ENCODE measurements at places on chromosomes 11 and 22.
A peak's percentile ranks its signal among the peaks of the same experiment; 100 is the strongest.

- ATAC-seq = peak; percentile 5
Observed at GRCh38 chr11:64316672-64317324, 561 bp downstream of the TRMT112 start.

DNA sequence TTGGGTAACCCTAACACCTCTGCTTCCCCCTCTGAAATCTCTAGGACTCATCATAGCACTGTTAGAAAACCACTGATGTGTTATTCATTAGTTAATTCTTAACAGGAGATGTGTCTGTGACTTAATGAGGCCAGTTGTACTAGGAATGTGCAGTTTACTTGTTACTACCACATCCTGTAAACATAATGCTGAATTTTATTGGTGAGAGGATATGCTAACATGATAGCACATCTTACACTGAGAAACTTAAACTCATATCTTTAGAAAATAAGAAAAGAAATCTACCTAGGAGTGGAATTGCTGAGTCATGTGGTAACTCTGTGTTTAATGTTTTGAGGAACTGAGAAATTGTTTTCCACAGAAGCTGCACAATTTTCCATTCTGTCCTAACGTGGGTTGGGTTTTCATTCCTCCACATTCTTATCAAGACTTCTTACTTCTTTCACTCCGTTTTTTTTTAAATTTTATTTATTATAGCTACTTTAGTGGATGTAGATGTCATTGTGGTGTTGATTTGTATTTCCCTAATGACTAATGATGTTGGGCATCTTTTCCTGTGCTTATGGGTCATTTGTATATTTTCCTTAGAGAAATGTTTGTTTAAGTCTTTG lies 33.7 kb downstream of the RNF121 start:
- peak; percentile 93 for ATAC-seq

DNA sequence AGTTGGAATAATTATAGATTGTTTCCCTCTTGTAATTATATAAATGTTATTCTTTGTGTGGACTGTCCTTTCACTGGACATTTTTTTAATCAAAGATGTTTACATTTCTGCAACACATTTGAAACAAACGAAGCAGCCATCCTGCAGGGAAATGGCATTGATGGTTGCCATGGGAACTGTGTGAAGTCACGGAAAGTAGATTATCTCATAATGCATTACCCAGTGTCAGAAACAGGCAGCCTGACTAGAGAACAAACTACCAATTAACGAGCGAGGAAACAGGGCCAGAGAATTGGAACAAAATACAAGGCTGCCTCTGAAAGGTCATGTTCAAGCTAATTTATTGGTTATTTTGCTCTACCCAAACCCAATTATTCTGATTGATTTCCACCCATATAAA lies 96.9 kb upstream of the LARGE1 start:
- no peak for ATAC-seq

DNA sequence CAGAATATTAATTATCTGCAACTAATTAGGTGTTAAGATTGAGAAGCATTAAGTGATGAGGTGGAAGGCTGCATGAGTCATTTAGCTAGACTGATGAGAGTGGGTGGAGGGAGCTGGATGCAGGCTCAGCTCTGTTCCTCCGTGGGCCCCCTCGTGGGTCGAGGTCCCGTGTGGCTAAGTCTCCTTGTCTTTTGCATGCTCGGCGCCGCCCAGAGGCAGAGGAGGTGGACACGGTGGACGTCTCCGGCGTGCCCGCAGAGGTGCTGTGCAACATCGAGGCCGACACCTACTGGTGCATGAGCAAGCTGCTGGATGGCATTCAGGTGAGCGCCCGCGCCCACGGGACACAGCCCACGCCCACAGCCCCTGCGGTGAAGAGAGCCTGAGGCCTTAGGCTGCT lies 211.6 kb downstream of the TBC1D22A start:
- ATAC-seq = no peak

DNA sequence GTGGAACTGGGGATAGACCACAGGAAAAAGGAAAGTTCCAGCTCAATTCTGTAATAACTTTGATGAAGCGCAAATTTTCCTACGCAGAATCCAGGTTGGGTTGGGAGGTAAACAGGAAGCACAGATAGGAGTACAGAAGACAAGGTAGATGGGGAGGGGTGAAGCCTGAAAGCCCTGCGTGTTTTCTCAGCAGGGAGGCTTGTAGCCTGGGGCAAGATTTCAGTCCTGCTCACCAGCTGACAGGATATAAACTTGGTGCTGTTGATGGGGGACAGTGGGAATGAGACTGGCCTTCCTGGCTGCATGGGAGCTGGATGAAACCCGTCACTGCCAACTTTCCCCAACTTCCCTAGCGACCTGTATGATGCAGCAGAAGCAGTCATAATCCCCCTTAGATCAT lies 114.9 kb downstream of the ARHGAP32 start:
- no peak for ATAC-seq

DNA sequence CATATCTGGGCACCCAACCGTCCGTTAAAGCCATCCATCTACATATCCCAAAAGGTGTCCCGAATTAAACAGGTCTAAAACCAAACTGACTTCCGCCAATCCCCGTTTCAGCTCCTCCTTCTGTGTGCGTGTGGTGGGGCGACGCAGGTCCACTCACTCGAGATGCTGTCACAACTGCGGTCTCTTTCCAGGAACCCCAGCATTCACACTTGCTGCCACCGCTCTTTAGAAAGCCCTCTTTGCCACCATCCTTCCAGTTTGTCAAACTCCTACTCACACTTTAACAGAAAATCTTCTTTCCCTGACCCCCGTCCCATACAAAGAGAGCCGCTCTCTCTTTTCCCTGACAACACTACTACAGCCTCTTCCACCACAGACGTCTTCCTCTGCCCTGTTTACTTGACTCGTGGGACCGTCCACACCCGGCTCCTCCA lies 467 bp downstream of the ESS2 start:
- peak; percentile 40 for ATAC-seq

GRCh38 chr11:1478011-1478410 lies 8.6 kb downstream of the MOB2 start:
- ATAC-seq = no peak

GRCh38 chr11:49995565-49995964 lies 13.2 kb upstream of the OR4C12 start:
- ATAC-seq = no peak

- no peak for ATAC-seq
Observed at GRCh38 chr11:1504581-1505290, 18.2 kb upstream of the MOB2 start.

GRCh38 chr11:66617155-66617834 lies 865 bp downstream of the RBM14 start:
- no peak for ATAC-seq

- ATAC-seq = no peak
Observed at GRCh38 chr11:628056-628455, 1.1 kb upstream of the SCT start.

GRCh38 chr11:42054351-42054900 lies 595.0 kb upstream of the LRRC4C start:
- no peak for ATAC-seq

DNA sequence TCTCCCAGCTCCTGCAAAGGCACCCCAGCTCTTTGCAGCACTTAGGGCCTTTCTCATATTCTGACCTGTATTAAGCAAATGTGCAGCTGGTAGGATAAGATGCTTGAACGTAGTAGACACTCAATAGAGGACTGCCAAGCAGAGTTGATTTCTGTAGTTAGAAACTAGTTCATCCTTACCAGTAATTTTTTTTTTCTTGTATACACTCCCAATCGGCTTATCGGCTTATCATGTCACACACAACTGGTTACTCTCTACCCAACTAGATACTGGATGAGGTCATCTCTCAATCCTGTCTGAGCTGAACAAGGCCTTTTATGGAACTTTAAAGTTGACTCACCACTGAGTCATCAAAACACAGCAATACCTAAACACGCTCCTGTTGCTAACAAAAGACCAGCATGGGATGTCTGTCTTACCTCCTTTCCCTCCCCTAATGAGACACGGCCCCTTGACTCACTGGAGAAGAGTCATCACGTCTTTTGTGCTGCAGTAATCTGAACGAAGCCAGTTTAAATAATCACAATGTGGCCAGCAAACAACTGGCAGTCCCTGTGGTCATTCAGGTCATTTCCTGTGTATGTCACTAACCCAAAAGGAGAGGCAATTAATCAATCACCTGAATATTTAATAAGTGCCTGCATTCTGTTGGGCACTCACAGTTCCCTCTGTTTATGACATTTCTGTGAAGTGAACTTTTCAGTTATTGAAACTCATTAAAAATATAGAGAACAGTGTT lies 7.5 kb upstream of the WEE1 start:
- ATAC-seq = peak; percentile 96

GRCh38 chr11:69881467-69882269 lies 62.5 kb upstream of the FGF3 start:
- ATAC-seq = no peak

DNA sequence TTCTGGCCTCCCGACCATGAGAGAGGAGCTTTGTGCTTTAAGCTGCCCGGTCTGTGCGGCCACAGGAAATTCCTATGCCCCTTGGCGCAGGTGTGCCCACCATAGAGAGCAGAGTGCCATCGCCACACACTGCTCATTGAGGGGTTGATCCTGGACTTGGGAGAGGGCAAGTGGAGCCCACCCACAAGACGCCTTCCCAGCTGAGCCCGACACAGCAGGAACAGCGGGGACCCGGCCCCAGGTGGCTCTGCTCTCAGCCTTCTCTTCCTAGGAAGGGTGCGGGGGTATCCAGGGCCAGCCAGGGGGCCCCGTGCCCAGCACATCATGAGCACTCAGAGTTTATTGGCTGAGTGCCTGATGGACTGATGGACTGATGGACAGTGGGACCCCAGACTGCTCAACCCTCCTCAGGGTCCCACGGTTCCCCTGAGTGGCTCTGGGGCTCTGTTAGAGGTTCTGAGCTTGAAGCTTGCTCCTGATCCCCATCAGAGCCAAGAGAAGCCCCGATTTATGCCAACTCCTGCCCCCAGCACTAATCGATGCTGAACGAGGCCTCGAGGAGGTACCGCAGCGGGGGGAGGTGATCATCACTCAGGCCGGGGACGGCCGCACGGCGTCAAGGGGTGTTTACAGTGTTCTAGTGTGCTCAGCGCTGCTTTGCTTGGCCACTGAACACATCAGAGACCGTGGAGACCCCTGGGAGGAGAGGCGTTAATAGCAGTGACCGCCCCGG lies 13.5 kb upstream of the MRGPRD start:
- ATAC-seq = no peak

- peak; percentile 78 for ATAC-seq
Observed at GRCh38 chr11:116931206-116931953, 94.0 kb upstream of the APOA1 start.

DNA sequence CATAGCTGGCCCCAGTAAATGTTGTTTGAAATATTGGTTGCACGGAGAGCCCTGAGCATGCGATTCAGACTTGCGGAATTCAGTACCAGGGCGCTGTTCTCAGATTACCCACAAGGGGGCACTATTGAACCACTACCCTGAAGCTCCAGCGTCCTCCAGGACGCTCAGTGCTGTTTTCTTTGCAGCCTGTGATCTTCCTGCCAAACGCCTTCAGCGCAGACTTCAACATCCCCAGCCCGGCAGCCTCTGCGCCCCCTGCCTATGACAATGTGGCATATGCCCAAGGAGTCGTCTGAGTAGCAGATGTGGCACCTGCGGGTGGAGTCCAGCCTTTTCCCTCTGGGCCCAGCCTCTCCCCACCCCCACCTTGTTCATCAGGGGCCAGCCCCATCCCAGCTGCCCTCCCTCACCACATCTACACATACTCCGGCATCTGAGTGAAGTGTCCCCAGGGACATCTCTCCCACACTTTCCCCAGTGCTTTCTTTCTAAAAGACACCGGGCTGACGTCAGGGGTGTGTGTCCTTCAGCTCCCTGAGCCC lies 9.6 kb upstream of the MS4A10 start:
- ATAC-seq = peak; percentile 82

GRCh38 chr11:131762346-131763110 lies 392.1 kb downstream of the NTM start:
- ATAC-seq = no peak

- ATAC-seq = no peak
Observed at GRCh38 chr11:3085052-3085451, 27.8 kb upstream of the CARS1 start.

- peak; percentile 70 for ATAC-seq
Observed at GRCh38 chr11:2265396-2265795, 5.0 kb downstream of the ASCL2 start.

GRCh38 chr11:13324709-13325108 lies 47.1 kb downstream of the BMAL1 start:
- ATAC-seq = peak; percentile 21

DNA sequence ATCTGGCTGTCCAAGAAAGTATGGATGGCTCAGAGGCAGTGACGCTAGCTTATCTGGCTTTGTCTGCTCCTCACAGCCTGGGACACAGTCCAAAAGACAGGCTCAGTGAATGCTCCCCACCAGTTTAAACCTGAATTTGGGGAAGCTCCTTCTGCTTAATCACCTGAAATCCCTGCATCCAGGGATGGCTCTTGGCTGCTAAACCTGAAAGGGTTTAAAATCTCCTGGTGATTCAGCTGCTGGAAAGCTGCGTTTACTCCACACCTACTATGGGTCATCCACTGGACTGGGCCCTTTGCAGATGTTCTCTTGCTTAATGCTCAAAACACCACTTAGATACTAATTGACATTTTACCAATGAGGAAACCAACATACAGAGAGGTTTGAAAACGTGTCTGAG lies 302.0 kb upstream of the NARS2 start:
- ATAC-seq = no peak

GRCh38 chr11:96186806-96187205 lies 156.2 kb downstream of the MAML2 start:
- peak; percentile 22 for ATAC-seq

DNA sequence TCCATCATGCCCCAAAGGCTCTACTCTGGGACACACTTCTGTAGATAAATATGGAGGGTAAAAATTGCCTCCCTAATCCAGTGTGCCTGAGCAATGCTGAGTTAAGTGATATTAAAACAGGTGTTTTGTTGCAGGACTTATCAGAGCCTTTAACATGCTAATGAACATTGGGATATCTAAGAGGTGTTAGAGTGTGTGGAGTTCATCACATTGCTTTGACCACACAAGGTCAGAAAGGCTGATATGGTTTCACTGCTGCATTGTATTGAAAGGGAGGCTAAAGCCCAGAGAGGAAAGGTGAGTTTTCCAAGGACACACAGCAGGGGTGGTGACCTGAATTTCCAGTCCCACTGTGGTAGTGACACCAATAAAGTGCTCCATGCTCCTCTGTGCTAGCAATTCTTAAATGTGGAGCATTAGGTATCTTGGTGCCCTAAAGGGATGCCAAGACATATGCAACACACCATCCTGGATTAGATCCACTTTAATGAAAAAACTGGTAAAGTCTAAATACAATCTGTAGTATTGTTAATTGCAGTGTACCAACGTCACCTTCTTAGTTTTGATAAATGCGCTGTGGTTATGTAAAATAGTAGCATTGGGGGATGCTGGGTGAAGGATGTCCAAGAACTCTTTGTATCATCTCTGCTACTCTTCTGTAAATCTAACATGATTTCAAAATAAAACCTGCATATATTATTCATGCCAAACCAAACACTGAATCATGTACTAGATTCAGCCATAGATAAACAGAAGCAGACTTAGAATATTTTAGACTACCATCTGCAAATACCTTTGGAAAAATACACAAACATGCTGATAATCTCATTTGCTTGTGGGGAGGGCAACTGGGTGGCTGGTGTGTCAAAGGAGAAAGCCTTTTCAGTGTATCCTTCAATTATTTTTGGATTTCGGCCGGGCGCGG lies 45.8 kb downstream of the MIAT start:
- no peak for ATAC-seq

- ATAC-seq = no peak
Observed at GRCh38 chr11:12968826-12969225, 40.3 kb upstream of the RASSF10 start.

GRCh38 chr11:59218319-59218718 lies 5.6 kb upstream of the MPEG1 start:
- ATAC-seq = no peak

GRCh38 chr11:206526-207207 lies 532 bp downstream of the BET1L start:
- no peak for ATAC-seq

- no peak for ATAC-seq
Observed at GRCh38 chr11:26143566-26144290, 188.2 kb upstream of the ANO3 start.
